ENCODE measurements at places on chromosomes 13 and 19. TPM values are rescaled to one million over a fixed set of nuclear protein-coding genes. Genes with fewer than 3 reads are reported as not detected.

Gene PPP1R37
- 29.3 TPM for total RNA-seq

Gene BICRA
- total RNA-seq: 37.4 TPM

Gene CALR3
- total RNA-seq: not detected

Gene AP3D1
- 74.6 TPM for total RNA-seq

Gene DOCK6
- 0.82 TPM for total RNA-seq

Gene SIAH3
- not detected for total RNA-seq

Gene MIA
- not detected for total RNA-seq

Gene HS6ST3
- not detected for total RNA-seq

Gene ZNF723
- total RNA-seq: not detected

Gene OR7A5
- not detected for total RNA-seq

Gene NKG7
- 2,907 TPM for total RNA-seq

Gene ZNF540
- total RNA-seq: 7.5 TPM

Gene ZNF253
- total RNA-seq: 10.1 TPM

Gene FUT2
- total RNA-seq: not detected

Gene GSX1
- total RNA-seq: not detected

Gene FCHO1
- total RNA-seq: 67.7 TPM

Gene ZNF575
- total RNA-seq: 3.9 TPM

Gene C2CD4C
- total RNA-seq: not detected

Gene CEACAM6
- not detected for total RNA-seq

Gene IL4I1
- total RNA-seq: 3.0 TPM

Gene ZNF675
- total RNA-seq: 11.3 TPM

Gene PIP5K1C
- total RNA-seq: 36.8 TPM

Gene TYROBP
- 494 TPM for total RNA-seq

Gene PEX11G
- 0.33 TPM for total RNA-seq

Gene ZNF546
- 3.3 TPM for total RNA-seq

All from natural killer cell (primary cell).